ENCODE measurements at places on chromosomes 7 and 10.
A peak's percentile ranks its signal among the peaks of the same experiment; 100 is the strongest.

DNA sequence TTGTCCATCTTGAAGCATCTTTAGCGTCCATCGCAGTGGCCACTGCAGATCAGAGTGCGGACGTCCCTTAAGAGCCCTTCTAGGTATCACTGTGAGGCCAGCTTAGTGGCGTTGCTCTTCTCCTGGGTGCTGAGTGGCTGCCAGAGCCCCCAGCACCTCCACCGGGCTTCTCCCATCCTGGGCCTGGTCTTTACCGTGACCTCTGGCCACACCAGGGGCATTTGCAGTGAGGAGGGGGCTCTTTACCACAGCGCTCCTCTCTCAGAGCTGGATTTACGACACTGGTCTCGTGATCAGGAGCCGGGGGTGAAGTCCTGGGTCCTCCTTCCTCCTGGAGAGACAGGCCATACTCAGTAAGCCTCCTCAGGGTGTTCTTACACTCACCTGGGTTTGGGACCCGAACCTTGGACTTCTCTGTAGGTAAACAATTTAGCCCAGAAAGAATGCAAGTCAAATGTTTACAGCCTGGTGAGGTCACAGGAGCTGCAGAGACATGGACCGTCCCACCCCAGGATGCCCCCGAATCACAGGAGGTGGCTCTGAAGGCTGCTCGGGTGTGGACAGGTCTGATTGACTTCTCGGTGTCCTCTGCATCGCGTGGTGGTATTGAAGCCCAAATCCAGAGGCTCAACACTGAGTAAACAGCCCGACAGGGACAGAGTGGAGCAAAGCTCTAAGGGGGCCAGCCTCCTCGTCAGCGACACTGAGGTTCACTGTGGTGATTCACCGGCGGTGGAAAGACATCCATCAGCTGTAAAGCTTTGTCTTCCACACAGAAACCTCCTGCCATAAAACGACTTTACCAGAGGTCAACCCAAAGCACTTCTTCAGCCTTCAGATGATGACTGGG is 33.0 kb downstream of the JAKMIP3 start:
- no peak for DNase-seq

GRCh38 chr10:5343561-5343960 is 21.2 kb upstream of the UCN3 start:
- no peak for DNase-seq

GRCh38 chr7:28958235-28958979 is at the start of gene TRIL:
Gene TRIL (minus strand): TSS chr7:28958330. CDS start chr7:28958046, 284 bp downstream.
- peak; percentile 79 for DNase-seq

DNA sequence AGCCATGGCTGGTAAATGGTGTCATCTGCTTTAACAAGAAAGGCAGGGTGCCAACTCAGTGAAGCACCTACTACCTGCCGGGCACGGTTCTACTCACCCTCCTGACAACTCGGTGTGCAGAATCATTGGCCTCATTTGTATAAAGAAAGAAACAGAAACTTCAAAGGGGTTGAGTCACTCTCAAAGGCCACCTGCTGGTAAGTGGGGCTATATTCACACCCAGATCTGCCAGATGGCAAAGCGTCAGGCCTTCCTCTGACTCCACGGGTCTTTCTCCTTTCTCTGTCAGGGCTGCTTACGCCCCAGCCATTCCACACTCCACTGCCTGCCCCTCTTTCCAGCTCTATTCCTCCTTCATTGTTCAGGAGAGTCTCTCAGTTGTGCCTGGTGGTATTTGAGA is 309.2 kb downstream of the GFRA1 start:
- peak; percentile 19 for DNase-seq

DNA sequence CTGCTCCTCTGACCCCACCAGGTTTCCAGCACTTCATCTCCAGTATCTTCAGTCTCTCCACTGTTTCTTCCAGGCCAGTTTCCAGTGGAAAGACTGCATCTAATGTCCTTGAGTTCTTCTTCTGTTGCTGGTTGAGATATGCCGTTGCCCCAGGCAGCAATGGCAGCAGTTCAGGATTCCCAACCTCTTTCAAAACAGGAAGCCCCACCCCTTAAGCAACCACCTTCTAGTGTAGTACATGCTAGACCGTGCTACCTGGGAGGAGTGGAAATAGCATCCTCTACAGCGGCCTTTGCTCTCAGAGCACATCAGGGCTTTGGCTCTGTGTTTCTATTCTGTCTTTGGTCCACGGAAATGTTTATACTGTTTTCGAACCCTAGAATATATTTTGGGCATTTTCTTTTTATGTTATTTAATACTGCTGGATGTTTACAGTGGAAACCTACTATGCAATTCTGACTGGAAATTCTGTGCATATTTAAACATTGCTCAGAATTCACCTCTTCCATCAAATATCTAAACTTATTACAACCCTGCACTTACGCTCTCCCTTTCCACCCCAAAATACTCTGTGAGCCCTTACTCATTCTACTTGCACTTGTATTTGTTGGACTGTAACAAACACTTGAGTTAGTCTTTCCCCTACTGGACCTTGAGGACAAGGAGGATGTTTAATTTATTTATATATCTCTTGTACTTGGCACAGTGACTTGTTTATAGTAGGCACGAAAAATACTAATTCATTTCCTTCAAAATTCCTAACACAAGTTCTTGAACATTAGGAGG is 8.5 kb upstream of the BPGM start:
- no peak for DNase-seq

- DNase-seq: no peak
These were observed 33.8 kb downstream of the VOPP1 start for GRCh38 chr7:55538538-55538937.

- no peak for DNase-seq
These were observed 35.3 kb downstream of the KCNH2 start for GRCh38 chr7:150942591-150943452.

GRCh38 chr10:110304394-110304779 is 333 bp downstream of the SMNDC1 start:
- no peak for DNase-seq

- DNase-seq: no peak
These were observed 116.4 kb upstream of the ITGB1 start for GRCh38 chr10:33074443-33074842.

GRCh38 chr10:74103560-74104258 is 46.9 kb downstream of the AP3M1 start:
- peak; percentile 57 for DNase-seq

GRCh38 chr7:105664816-105665525 is 83.7 kb upstream of the EFCAB10 start:
- DNase-seq: peak; percentile 76

DNA sequence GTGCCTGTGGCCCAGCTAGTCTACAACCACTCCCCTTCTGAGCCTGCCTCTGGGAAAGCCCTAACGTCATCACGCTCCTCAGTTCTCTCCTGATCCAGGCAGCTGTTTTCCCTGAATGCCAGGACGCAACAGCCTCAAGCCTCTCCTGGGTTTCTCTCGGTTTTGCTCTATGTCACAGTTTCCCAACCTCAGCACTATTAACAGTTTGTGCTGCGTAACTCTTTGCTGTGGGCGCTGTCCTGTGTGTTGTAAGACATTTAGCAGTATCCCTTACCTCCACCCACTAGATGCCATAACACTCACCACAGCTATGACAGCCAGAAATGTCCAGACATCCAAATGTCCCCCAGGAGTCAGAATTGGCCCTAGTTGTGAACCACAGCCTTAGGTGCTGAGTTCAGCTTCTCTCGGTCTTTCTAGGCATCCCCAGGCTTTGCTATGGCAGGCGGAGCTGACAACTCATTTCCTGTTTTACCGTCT is 226.3 kb upstream of the NPVF start:
- no peak for DNase-seq

- DNase-seq: no peak
These were observed 2.0 kb downstream of the LDB3 start for GRCh38 chr10:86670290-86670811.

GRCh38 chr7:141928845-141929195 is 12.6 kb downstream of the OR9A4 start:
- no peak for DNase-seq

GRCh38 chr10:30630571-30630970 is 1.0 kb upstream of the LYZL2 start:
- no peak for DNase-seq

GRCh38 chr7:107464666-107465226 is 5.1 kb upstream of the GPR22 start:
- DNase-seq: no peak

DNA sequence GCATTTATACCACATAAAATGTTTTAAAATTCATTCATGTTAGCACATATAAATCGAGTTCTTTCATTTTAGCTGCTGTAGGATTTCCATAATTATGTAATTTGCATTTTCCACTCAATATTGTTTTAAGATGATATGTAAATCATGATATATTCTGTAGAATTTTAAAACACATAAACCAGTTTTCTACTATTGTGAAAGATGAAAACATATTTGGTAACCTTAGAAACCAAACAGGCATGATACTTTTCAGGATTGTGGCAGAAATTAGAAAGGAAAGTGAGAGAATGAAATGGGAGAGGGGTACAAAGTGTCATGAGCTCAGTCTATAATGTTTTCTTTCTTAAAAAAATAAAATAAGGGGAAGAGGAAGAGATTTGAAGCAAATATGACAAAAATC is 269.3 kb downstream of the PPP1R3A start:
- no peak for DNase-seq

- DNase-seq: no peak
These were observed 4.1 kb downstream of the ARMC3 start for GRCh38 chr10:22931948-22932347.

DNA sequence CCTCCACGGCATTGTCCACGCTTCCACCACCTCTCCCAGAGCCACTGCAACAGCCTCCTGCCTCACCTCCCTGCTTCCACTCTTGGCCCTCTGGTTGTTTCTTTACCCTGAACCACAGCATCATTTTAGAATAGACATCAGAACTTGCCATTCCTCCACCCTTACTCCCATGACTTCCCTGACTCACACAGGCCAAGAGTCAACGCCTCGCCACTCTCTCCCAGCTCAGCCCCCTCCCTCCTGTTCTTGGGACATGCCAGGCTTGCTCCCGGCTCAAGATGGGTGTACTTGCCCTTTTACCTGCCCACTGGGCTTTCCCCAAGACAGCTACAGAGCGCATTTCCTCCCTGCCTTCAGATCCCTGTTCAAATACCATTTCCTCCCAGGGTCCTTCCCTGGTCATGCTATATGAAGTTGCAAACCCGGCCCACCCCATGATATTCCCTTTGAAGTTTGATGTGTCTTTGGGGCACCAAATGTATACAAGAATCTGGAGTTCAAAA is 429.1 kb downstream of the RPS24 start:
- DNase-seq: no peak

DNA sequence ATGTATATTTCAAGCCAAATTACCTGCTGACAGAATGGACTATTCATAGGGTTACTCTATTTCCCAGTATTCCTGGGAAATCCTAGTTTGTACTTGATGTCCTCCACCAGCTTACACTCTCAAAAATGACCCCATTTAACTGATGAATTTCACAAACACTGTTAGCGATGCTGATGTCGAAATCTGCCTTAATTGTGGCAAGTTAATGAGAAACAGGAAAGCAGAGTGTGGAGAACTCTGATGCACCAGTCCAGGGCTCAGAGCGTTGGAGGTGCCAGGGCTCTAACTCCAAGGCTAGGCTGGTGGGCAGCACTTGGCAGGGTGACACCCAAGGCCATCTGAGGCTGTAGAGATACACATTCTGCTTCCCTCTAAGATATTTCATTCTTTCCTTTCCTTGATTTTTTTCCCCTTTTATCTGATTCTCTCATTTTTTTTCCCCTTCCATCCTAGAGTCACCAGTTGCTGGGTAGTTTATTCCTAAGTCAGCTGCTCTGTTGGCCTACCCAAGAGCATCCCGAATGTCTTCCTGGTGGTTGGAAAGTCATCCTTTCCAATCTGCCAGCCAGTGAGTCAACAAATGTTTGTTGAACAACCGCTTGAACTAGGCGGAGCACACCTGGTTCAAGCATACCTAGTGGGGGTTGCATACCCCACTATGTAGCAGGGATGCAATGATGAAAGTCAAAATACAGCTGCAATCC is 525.0 kb upstream of the NRP1 start:
- no peak for DNase-seq

DNA sequence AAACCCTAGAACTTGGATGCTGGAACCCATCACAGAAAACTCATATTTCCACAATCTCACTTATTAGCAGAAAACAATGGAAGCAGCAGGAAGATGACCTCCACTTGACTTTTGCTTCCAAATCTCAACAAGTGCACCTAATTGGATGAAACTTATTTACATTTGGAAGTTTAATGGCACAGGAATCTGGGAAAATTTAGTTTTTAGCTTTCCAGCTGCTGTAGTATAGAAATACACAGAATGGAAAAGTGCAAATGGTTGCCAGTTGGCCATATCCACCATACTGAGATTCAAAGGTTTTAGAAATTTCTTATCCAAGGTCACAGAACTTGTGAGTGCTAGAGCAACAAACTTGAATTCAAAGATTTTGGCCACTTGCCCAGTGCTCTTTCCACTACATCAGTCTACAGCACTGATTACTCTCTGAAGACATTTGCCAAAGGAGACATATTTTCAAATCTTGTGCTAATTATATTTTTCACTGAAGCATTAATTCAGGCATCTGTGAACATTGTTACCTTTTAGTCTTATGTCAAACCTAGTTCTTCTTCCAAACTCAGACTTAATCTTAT is 9.3 kb upstream of the AHR start:
- DNase-seq: no peak

GRCh38 chr7:41890631-41891274 is 187.9 kb upstream of the INHBA start:
- no peak for DNase-seq

- peak; percentile 96 for DNase-seq
These were observed 173.9 kb upstream of the GRM3 start for GRCh38 chr7:86469680-86470295.

DNA sequence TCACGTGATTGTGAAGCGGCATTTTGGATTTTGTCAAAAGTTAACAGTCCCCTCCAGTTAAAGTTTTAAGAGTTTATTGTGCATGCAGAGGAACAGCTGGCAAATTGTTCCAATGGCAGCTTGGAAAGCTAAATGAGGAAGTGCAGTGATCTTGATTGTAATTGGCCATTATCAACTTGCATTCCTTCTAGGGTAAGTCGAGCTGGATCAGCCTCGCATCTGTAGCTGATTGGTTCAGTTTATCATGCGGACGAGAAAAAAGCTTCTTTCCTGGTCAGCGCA is 566 bp downstream of the ZNF789 start:
- DNase-seq: peak; percentile 67

- DNase-seq: no peak
These were observed 44.7 kb downstream of the FRMD4A start for GRCh38 chr10:14285941-14286560.

DNA sequence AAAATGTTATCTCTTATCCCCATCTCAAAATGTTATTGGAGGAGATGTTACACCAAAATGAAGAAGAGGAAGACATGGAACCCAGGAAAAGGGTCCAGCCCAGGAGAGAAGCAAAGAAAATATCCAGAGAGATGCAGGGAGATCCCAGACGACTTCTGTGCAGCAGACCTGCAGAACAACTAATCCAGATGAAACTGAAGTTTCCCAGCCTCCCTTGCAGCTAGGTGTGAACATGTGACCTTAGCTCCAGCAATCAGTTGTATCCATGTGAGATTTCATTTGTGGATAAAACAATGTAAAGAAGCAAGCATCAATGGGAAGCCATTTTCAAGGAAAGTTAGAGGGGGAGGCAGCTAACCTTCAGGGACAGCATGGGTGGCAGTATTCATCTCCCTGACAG is 55.8 kb upstream of the NANOS1 start:
- no peak for DNase-seq

Measured in GM23338 (cell line).